Stimulated activated CD4-positive, alpha-beta T cell treated with anti-CD3 and anti-CD28 coated beads, Interleukin-15, amount 100 ng/mL, for 1 hour (primary cell): ENCODE measurements at places on chromosomes 7 and 10.

DNA sequence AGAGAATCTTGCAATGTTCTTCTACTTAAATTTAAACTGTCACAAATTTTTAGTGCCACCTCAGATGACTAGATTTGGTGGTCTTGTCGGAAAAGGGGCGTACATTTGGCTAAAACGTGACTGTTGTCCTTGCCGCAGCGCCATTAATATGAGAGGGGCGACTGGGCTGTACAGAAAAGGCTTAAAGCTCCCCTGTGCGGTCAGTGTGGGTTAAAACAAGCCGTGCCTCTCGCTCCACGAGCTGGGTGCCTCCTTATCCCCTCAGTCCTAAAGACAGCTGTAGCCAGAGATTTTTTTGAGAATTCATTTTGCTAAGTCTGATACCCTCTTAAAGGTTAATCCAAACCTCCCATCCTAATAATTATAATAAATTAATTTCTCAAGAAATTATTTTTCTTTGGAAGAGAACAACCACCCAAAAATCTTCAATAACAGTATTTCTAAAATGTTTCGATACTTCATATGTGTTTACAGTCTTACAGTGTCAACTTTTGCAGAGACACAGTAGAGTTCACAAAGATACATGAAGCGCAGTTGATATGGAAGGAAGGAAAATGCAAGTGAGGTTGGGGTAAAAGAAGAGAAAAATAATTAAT lies 68.6 kb downstream of the C7orf25 start:
- no peak for DNase-seq

- DNase-seq, result no peak
Observed at GRCh38 chr7:70325509-70326101, 727.3 kb downstream of the AUTS2 start.

DNA sequence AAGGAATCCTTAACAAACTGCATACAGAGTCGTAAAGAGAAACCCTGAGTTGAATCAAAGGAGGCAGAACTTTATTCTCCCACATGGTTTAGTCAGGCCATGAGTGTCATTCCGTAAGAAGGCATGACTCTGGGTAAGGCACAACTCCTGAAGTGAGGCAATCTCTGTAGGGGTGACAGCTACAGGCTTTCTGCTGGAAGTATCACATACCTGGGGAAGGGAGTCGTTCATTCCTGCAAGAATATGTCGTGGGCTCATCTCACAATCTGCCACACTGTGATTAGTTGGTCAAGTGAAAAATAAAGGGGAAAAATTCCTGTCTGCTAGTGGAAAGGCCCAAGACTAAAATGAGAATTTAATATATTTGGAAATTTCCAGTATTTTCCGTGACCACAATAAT lies 392.6 kb downstream of the POM121L12 start:
- DNase-seq, result no peak

DNA sequence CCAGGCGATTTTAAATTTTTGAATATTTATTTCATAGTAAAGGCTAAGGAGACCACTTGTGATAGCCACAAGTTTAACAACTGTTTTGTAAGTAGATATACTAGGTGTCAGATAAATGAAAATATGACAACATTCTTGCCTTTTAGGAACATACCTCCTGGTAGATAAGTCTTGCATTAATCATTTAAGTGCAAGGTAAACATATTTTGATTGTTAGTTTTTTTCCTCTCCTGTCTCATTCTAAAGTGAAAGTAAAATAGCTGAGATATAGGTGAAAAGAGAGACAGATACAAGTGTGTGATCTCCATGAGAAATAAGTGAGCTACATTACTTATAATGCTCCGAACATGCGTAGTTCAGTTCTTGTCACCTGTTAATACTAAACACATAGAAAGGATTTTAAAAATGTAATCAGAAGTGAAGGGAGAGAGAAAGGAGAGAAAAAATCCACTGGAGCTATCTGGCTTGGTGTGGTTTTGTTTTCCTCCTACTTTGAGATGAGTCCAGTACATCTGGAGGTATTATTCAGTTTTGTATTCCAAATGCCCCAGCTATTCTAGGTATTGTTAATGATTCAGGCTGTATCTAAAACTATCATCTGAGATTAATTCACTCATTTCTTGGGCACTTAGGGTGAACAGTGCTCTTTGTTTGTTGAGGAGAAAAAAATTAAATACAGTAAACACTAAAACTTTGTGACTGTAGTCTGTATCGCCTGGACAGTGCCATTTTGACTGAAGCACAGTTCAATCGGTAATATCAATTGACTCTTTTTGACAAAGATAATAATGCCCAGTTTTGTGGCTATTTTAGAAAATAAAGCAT lies 21.2 kb downstream of the GLCCI1 start:
- DNase-seq, result no peak

DNA sequence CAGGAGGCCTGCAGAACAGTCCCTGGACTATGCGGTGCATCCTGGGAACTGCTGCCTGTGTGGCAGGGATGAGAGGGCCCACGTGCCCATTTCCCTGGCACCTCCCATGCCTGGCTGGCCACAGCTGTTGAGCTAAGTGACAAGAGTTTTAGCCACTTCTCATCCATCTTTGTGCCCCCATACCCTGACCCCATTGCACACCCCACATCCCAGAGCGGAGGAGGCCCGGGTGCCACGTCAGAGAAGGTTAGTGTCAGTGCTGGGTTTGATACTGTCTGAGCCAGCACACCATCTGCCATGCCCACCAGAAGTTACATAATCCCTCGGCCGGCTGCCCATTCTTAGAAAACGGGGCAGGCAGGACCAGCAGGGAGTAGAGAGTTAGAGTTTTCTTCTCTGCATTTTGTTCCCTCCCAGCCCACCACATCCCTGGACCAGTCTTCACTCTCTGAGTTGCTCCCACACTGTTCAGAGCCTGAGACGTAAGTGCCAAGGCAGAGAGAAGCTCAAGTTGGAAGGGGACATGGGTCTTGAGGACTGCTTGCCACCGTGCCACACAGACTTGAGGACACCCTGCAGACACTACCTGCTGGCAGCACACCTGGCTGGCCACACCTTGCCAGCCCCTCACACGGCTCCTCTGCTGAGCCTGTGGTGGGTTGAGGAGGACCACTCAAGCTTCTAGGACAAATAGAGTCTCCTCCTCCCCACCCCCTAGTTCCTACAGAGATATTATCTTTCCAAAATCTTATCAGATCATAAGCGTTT lies 13.1 kb downstream of the UNC5B start:
- DNase-seq, result no peak

- no peak for DNase-seq
Observed at GRCh38 chr7:128407751-128408708, 1.8 kb downstream of the IMPDH1 start.

GRCh38 chr7:29442146-29442545 lies 121.5 kb upstream of the PRR15 start:
- DNase-seq, result no peak

DNA sequence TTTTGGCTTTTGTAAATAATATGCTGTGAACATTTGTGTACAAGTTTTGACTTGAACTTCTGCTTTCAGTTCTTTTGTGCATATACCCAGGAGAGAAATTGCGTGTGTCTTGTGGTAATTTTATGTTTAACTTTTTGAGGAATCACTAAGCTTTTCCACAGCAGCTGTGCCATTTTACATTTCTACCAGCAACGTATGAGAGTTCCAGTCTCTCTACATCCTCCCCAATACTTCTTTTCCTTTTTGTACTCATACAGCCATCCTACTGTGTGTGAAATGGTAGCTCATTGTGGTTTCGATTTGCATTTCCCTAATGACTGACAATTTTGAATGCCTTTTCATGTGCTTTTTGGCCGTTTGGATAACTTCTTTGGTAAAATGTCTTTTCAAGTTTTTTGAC lies 66.3 kb upstream of the INHBA start:
- no peak for DNase-seq

DNA sequence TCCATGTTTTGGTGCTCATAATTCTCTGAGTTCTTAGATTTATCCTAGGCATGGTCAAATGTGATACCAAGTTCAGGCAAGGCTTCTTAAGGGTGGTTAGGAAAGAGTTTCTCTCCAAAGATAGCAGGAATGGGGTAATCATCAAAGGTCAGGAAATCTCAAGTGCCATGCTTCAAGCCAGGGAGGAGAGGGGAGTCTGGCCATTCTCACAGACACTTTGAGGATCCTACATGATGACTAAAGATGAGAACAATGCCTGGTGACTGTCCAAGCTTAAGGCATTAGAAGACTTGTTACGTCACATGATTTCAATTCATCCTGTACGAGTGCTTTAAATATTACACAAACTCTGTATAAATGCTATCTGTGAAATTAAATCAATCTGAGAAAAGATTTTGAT lies 59.4 kb downstream of the POM121L12 start:
- no peak for DNase-seq

- DNase-seq, result no peak
Observed at GRCh38 chr10:108784534-108784933, 1138.8 kb downstream of the XPNPEP1 start.
